Activated naive CD4-positive, alpha-beta T cell treated with anti-CD3 and anti-CD28 coated beads for 36 hours (primary cell): ENCODE measurements at places on chromosomes 4 and X. TPM values are rescaled to one million over a fixed set of nuclear protein-coding genes. Genes with fewer than 3 reads are reported as not detected.

GIMD1 gene
- total RNA-seq, result not detected

MAGIX gene
- 0.25 TPM for total RNA-seq

- peak; percentile 43 for DNase-seq
Measured at GRCh38 chr4:40055863-40056715, 561 bp upstream of the N4BP2 start.

- no peak for DNase-seq
Measured at GRCh38 chr4:174752026-174752425, 77.0 kb downstream of the GLRA3 start.
